ENCODE measurements at places on chromosomes 3 and 15.

GRCh38 chr15:72604794-72605193 lies 49.7 kb upstream of the GOLGA6B start:
- no peak for DNase-seq

GRCh38 chr3:39294446-39295183 lies 14.8 kb upstream of the CX3CR1 start:
- no peak for DNase-seq

DNA sequence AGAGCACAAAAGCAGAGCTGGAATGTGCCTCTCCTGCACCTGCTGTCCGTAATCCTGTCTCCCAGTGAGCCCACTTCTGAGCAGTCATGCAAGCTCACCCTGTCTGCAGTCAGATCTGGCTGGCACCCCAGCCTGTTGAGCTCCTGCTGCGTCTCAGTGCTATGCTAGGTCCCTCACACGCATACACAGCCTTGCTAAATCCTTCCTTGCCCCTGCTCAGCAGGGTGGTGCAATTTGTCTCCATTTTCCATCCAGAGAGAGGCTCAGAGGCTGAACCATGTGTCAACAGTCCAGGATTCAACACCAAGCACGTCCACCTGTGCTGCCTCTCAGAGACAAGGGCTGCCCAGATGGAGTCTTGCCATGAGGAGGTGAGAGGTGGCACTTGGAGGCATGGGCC lies 11.0 kb downstream of the POMGNT2 start:
- no peak for DNase-seq

DNA sequence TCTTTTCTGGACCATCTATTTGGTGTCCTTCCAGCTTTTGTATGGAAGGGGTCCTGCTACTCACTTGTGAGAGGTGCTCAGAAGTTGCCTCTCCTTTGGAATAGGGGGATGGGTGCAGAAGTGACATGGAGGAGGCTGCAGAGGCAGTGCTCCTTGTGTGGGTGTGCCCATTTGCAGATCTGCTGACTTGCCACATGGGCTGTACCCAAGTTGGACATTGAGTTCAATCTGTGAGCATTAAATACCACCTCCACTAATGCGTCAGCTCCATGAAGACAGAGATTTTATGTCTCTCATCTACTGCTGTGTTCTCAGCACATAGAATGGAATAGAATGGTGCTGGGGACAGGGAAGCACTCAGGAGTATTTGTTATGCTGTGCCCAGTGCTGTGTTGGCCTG lies 76.2 kb downstream of the RGMA start:
- no peak for DNase-seq

GRCh38 chr3:178109691-178110090 lies 426.5 kb upstream of the KCNMB2 start:
- DNase-seq: no peak

DNA sequence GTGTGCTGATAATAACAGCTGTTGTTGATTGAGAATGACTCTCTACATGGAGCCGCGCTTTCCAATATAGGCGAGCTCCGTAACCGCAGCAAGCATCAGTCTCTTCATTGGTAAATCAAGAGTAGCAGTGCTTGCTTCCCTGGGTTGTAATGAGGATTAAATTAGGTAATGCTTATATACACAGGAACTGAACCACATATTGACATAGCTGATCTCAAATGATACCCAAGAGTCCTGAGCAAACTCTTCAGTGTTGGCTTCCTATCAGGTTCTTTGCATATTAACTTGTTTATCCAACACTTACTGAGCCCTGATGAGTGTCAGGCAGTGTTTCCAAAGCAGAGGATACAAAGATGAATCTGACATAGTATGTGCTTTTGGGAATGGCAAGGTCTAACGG lies 46.4 kb upstream of the SLCO3A1 start:
- no peak for DNase-seq

DNA sequence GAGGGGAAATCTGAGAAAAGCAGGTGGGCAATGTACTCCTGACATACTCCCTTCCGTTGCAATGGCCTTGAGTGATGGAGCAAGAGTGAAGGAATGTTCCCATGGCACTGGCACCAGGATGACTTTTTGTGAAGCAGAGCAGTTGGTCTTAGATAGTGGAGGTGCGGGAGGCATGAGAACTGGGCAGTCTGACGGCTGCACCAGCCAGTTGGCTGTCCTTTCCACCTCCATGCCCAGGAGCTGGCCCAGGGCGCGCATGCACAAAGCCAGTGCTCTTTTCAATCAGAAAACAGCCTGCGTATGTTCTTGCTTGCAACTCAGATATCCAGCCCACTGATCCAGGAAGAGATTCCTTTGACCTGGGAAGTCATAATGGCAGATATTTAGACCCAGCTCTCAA lies 136.8 kb downstream of the PGPEP1L start:
- no peak for DNase-seq

DNA sequence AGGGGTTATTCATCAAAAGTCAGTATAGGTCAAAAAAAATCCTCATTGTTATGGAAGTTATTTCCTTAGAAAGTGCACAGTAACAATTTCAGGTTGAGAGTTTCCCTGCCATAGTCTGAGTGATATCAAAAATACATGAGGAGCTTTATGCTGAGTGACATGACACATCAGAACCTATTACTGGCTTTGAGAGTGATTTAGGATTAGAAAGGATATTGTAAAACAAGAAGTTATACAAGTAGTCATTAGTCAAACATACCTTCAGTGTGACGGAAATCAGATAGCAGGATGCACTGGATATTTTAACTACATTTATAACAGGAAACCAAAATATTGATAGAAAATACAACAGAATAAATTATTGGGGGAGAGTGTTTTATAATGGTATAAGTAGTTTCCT lies 471.1 kb downstream of the VGLL3 start:
- no peak for DNase-seq

DNA sequence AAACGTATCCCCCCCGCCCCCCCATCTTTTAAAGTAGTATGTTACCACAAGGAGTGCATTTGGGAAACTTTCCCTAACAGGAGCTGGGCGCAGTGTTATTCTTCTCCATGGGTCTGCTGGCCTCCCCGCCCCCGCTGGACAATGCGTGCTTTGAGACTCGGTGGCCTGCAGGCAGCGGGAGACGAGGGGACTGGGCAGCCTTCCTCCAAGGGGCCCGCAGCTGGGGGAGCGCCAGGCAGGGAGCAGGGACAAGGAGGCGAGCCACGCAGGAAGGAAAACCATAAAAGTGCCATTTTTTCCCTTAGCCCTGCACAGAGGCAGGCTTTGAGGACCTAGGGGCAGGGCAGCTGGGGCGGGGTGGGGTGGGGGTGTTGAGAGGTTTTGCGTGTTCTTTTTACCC lies 14.1 kb downstream of the SOX2 start:
- DNase-seq: no peak

DNA sequence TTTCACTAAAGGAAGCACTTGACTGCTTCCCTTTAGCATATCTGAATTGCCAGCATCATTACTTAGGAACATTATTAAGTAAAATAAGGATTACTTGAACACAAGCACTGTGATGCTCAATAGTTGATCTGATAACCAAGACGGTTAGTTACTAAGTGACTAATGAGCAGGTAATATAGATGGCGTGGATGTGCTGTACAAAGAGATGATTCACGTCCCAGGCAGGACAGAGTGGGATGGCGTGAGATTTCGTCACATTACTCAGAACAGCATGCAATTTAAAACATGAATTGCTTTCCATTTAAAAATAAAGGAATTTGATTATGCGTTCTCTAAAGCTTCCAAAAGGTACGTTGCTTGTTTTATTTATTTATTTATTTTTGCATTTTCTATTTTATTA lies 240.0 kb upstream of the ARHGEF26 start:
- DNase-seq: no peak

- DNase-seq: no peak
Observed at GRCh38 chr3:139201446-139202225, 142.2 kb upstream of the MRPS22 start.

DNA sequence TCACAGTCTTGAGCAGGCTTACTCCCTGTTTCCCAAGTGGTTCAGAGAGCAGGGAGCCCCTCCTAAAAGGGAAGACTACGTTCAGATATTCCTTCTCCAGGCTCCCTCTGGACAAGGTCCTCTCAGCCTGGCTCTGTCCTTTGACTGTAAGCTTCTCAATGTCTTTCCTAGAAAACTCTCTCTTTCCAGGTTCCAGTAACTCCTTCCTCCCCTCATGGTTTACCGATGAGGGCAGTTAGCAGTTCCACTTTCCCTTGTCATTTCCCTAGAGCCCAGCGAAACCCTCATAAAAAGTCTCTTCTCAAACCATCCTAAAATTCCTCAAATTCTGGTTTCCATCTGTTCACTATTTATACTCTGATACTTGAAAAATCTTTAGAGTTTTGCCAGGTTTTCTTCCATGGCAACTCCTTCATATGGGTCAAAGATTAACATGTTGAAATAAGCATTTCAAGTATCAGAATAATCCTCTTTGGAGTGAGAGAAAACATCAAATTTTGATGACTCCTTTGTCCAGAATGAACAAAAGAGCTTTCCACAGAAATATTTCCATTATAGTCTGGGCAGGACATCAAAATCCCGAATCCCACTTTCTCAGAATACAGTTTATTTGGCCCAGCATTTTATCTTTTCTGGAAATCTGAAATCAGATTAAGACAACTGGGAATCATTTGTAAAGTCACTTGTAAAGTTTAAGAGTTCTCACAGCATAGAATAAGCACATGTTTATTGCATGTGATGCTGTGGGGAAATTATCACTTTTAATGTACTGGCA lies 599.4 kb downstream of the UNC13C start:
- no peak for DNase-seq

GRCh38 chr3:152942366-152942765 lies 107.4 kb downstream of the P2RY1 start:
- no peak for DNase-seq

DNA sequence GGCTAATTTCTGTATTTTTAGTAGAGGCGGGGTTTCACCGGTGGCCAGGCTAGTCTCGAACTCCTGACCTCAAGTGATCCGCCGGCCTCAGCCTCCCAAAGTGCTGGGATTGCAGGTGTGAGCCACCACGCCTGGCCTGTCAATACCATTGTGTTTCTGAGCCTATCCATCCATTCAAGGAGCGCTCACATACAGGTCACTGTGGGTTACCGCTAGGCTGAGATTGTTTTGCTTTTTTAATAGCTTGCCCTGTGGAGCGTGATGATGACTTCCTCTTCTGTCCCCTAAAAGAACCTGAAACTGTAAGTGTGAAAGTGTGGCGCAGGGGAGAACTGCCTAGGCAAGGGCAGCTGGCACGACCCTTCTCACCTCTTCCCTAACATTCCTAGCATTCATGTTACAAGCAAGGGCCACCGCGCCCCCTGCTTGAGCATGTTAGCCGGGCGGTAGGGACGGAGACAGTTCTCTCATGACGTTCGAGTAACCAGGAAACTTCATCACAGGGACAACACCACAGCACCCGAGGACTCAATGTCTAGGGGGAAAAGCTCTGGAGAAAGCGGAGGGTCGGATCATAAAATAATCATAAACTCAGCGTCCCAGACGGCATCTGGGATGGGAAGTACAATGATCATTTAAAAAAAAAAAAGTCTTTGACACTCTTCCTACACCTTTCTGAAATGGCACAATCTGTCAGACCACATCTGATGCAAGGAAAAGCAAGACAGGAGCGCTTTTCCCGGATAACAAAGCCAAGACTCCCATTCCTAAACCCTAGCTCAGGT lies 790 bp downstream of the LAMP3 start:
- DNase-seq: no peak

- DNase-seq: no peak
Observed at GRCh38 chr3:60504827-60505457, 746.3 kb downstream of the FHIT start.

DNA sequence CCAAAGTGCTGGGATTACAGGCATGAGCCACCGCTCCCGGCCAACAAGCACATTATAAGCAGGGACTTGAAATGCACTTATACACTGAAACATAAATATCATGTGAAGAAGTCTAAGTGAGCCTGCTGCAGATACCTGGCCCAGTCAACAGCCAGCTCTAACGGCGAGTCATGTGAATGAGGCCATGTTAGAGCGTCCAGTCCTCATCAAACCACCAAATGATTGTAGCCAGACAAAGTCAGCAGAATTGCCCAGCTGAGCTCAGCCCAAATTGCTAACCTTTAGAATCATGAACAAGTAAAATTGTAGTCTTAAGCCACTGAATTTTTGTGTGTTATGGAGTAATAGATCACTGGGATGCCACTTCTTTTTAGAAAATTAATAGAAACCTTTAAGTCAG lies 37.8 kb upstream of the UACA start:
- DNase-seq: no peak

DNA sequence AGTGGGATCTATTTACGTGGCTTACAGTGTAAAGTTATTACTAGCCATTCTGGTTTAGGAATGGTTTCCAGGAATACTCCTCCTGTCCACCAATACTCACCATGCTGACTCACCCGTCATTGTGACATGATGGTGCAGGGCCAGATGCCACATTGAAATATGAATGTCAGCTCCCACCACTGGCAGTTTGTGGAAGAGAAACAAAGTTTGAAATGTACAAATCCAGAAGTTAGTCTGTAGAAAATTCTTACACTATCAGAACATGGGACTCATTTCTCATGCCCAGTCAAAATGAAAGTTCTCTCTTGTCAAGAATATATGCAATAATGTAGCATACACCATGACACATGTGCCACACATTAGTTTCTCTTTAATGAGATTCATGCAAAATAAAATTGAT lies 14.4 kb upstream of the TSPAN3 start:
- no peak for DNase-seq

GRCh38 chr3:166788936-166789335 lies 591.2 kb downstream of the ZBBX start:
- DNase-seq: no peak

GRCh38 chr3:46660543-46661523 lies 32.6 kb downstream of the ALS2CL start:
- no peak for DNase-seq

- no peak for DNase-seq
Observed at GRCh38 chr3:53890726-53891475, 758 bp downstream of the SELENOK start.

- DNase-seq: no peak
Observed at GRCh38 chr3:151195826-151196225, 7.2 kb downstream of the GPR171 start.

- no peak for DNase-seq
Observed at GRCh38 chr15:96349034-96349856, 18.7 kb downstream of the NR2F2 start.

DNA sequence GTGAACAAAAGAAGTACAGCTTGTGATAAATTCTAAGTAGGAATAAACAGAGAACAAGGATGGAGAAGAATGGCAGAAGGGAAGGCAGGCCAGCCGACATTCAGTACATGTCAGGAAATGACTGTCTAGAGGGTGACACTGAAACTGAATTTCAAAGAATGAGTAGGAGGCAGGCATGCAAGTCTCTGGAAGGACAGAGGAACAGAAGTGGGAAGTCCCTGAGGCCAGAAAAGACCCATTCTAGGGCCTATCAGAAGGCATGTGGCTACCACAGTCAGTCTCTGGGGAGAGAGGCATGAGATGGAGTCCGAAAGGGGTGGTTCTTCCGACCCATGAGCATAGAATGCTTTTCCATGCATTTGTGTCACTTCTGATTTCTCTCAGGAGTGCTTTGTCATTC lies 243.5 kb upstream of the UBE2E2 start:
- DNase-seq: no peak

- no peak for DNase-seq
Observed at GRCh38 chr3:187497052-187497451, 128.9 kb downstream of the RTP4 start.
